ELR (cell line): ENCODE measurements at places on chromosomes 12 and 14.

GRCh38 chr14:24395609-24396582 is 2.9 kb upstream of the NYNRIN start:
- no peak for DNase-seq

DNA sequence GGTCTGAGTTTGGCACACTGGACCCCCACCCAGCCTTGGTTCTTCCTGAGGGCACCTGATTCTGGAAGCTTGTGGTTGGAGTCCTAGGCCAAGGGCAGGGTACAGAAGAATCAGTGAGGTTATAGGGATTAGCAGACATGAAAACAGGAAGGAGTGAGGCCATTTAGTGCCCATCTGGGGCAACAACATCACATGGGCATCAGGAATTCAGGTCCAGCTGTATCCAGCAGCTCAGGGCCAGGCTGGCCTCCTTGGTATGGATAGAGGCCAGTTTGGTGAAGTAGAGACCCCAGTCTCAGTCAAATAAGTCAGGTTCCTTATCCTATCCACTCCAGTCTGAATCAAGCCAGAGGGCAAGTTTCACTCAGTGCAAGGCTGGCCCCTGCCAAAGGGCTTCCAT is 36.2 kb downstream of the RASAL1 start:
- DNase-seq: no peak

GRCh38 chr14:81269100-81269978 is 48.6 kb upstream of the GTF2A1 start:
- DNase-seq: peak; percentile 72

GRCh38 chr14:88005050-88005481 is at the start of gene GPR65:
GPR65 (plus strand) TSS chr14:88005135; CDS start chr14:88010848, 5,713 bp downstream.
- DNase-seq: no peak

DNA sequence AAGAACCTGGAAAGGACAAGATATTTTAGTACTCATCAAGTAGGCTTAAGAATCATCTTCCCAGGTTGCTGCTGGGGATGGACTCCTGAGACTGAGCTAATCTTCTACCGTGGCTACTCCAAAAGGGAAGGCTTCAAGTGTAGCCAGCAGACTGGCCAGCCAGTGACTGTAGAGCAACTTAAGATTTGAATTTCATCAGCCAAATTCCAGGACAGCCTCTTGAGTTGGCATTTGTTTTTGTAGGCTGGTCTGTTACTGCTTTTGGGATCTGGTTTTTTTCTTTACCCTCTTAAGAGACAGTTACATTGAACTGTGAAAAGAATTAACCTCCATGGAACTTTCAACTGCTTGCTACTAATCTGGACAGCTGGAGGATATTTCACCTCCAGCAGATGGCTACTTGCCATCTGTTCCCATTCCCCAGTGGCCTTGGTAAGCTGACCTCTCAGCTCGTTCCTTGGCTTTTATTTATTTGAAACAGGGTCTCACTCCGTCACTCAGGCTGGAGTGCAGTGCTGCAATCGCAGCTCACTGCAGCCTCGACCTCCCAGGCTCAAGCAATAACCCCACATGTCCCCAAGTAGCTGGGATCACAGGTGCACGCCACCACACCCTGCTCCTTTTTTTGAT is 20.7 kb downstream of the VTI1B start:
- DNase-seq: no peak

DNA sequence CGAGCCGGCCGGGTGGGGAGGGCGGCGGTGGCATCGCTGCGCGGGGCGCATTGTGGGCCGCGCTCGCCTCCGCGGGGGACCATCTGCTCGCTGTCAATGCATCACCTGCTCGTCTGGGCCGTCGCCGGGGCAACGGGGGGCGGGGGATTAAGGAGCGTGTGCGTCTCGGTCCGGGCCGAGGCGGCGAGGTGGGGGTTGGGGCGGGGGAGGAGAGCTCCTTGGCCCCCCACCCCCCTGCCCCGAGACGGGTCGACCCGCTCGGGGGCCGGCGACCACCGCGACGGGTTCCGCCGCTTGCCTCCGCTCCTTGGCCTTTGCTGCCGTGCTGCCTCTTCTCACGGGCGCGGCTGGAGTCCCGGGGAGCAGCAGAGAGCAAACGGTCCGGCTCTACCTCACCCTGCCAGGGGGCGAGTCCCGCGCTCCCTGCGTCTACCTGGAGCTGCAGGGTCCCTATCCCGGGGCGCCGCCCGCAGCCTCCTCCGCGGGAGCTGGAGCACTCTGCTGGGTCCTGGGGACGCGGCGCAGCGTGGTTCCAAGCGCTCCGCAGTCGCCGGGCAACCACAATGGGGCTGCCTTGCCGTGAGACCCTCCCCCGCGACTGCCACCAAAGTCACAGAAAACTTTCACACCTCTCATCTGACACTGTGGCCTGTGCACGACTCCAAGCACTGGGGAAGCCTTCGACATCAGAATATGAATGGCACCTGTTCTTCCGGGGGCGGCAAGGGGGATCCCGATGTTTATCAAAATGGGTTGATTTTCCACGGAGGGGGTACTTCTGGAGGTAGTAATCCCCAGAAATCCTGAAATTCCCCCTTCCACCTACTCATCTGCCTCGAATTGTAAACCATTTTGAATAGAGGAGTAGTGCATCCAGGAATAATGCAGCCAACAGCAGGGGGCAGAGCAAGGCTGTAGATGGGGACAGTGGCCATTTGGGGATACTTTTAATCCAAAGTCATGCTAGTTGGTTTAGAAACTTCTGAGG is at the start of gene C12orf42:
TSS of gene C12orf42 (minus strand) at position 500 of the 988 bp plus-strand sequence. CDS start 17,542 bp downstream, outside the sequence.
- DNase-seq: peak; percentile 43

GRCh38 chr12:66709457-66709773 is 30.5 kb upstream of the GRIP1 start:
- no peak for DNase-seq

DNA sequence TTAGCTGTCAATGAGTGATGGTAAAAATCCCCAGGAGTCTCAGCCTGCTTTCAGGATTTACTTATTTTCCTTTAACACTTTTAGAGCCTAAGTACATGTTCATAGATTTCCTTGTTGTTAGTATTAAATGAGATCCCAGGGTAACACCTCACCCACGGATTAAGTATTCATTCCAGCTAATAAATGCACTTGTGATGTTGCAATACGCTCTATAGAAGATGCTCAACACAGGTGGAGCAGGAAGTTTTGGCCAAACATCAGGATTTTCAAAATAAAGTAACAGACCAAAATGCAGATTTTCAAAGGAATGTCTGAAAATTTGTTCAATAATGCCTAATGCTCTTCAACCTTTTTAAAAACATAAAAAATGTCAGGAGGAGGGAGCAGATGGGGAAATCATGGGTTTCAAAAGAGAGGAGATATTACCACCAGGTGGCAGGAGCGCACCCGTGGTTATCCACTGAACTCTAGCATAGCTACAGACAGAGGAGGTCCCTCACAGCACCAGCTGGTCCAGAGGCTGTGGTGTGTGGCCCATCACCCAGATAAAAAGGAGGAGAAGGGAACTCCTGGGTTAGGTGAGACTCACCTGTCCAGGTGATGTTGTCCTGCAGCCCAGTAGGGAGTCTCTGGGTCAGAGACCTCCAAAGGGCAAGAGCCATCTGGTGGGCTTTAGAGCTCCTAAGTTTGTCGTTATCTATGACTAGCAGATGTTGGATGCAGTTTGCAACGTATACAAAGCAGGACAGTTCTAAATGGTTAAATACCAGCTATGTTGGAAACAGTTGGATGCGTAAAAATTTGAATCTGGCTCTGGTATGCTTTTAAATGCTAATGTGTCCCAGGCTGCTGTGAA is 1158.4 kb upstream of the TMEM132C start:
- DNase-seq: peak; percentile 80

GRCh38 chr12:132478845-132479244 is 11.1 kb upstream of the FBRSL1 start:
- DNase-seq: peak; percentile 36

DNA sequence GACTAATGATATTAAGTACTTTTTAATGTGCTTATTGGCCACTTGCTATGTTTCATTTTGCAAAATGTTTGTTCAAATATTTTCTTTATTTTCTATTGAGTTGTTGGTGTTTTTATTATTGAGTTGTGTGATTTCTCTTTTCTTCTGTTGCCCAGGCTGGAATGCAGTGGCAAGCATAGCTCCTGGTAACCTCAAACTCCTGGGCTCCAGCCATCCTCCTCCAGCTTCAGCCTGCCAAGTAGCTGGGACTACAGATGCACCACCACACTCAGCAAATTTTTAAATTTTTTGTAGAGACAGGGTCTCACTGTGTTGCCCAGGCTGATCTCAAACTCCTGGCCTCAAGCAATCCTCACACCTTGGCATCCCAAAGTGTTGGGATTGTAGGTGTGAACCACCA is 199.2 kb downstream of the NOVA1 start:
- DNase-seq: no peak

GRCh38 chr12:31783996-31784645 is 55.3 kb upstream of the AMN1 start:
- no peak for DNase-seq

GRCh38 chr14:69532561-69533340 is 41.9 kb downstream of the CCDC177 start:
- DNase-seq: peak; percentile 42

DNA sequence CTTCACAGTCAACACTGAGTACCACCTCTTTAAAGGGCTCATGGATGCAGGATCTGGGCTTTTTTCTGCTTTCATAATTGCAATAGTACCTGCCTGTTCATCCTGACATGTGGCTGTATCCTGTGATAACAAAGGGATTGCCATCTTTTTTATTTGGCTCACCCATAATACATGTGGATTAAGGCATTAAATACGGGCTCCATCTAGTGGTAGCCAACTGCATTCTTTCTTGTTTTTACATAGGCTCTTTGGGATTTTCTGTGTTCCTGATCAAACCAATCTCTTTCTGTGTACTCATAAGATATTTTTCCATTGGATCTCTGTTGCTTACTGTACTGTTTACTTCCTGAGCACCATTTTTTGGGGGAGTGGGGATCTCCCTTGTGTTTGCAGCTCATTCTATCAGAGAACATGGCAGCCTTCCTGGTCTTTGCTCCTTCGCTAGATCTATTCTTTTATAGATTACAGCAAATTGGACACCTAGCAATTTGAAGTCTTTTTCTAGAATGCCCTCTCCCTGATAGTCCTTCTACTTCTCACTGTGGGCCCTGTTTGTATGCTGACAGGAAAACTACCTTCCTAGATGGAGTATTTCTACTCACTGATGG is 723.4 kb upstream of the MDGA2 start:
- DNase-seq: peak; percentile 27

GRCh38 chr12:106042037-106042436 is 96.7 kb downstream of the NUAK1 start:
- DNase-seq: no peak

DNA sequence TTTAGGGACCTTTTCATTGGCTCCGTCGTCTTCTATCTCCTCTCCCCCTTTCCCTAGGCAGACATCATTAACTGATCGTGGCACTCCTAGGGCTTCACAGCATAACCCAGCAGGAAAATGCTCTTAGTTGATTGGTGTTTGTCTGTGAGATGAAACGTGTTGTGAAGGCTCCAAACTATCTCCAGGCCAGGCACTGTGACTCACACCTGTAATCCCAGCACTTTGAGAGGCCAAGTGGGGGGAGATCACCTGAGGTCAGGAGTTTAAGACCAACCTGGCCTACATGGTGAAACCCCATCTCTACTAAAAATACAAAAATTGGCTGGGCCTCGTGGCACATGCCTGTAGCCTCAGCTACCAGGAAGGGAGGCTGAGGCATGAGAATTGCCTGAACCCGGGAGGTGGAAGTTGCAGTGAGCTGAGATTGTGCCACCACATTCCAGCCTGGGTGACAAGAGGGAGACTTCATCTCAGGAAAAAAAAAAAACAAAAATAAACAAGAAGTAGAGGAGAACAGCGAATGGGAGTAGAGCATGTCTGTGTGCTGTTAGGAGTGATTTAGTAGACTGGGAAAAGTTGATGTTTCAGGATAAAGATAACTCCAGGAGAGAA is 32.3 kb upstream of the WDR89 start:
- DNase-seq: no peak

GRCh38 chr14:61710853-61711817 is 15.8 kb downstream of the HIF1A start:
- no peak for DNase-seq

- DNase-seq: no peak
These were observed 69.5 kb downstream of the GPR135 start for GRCh38 chr14:59395672-59396071.

GRCh38 chr12:5307065-5307464 is 124.8 kb upstream of the NTF3 start:
- DNase-seq: no peak
